ENCODE measurements at places on chromosomes 16 and 17.

DNA sequence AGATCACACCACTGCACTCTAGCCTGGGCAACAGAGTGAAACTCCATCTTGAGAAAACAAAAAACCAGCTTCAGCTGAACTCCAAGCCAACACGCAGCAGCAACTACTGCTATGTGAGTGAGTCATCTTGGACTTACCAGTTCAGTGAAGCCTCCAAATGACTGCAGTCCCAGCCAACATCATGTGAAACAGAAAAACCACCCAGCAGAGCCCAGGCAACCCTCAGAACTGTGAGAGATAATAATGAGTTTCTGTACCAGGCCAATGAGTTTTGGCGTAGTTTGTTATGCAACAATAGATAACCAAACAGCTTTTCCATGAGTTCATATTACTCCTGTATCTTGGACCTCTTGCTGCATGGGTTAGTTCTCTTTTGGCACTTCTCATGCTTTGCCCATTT is 23.3 kb downstream of the PHF12 start:
- DNase-seq: no peak

DNA sequence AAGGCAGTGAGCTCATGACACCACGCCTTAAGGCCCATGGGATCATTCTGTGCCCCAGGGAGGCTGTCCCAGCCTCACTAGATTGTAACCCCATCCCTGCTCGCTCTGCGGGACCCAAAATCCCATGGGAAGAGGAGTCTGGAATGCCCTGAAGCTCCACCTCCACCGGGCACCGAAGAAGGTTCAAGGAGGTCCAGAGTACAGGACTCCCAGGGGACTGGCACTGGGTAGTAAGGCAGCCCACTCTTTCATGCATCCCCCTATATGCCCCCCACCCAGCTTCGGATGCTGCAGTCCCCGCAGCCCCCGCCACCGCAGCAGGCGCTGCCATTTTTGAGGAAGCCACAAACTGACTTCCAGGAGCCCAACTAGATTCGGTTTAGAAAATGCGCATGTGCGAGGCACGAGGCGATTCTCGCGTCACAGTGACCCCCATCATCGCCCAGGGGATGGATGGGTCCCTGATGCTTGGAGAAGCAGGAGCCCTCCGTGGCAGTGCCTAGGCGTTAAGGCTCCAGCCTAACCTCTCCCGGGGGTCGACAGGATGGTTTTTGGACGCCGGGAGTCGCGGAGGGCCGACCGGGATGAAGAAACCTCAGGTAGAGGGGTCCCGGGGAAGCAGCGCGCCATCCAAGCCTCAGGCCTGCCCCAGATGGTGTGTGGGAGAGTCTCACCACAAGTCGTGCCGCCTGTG is 1681.0 kb downstream of the TP53TG3F start:
- DNase-seq: no peak

DNA sequence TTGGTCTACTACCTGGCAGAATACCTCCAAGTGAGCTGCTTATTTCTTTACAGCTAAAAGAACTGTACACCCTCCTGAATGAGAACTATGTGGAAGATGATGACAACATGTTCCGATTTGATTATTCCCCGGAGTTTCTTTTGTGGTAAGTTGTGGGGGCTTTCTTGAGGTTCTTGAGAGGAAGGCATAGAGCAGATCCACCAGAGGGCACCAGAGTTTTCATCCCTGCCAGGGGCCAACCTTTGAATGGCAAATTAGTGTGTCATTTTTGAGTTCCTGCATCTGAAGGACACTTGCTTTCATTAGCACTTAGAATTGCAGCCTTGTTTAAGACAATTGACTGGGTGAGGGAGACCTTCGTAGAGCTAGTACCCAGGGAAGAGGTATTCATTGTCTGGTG is 35.0 kb downstream of the NMT1 start:
- DNase-seq: peak; percentile 14

DNA sequence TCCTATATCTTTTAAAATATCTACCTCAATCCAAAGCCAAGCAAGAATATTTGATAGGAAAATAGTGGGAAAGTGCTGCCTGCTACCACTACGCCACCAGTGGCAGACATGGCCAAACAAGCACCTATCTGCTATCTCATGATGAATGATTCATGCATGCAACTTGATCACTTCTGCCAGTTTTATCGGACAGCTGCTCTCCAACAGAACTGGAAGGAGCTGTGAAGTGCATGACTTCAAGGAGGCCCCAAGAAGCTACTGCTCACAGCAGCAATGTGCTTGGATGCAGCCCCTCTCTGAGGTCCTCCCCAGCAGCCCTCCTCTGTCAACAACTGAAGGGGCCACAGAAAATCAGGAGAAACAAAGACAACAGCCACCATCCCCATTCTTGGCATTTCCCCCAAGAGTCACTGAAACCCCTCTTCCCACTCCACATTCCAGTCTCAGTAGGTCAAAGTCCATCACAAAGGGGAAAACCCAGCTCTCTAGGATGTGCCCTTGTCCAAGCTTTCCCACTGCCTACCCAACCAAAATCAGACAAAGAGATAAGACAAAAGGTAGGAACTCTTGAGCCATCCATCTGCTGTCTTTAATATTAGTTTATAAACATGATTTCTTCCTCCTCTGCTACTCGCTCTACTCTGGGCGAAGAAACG is 215.3 kb downstream of the C16orf78 start:
- DNase-seq: no peak

DNA sequence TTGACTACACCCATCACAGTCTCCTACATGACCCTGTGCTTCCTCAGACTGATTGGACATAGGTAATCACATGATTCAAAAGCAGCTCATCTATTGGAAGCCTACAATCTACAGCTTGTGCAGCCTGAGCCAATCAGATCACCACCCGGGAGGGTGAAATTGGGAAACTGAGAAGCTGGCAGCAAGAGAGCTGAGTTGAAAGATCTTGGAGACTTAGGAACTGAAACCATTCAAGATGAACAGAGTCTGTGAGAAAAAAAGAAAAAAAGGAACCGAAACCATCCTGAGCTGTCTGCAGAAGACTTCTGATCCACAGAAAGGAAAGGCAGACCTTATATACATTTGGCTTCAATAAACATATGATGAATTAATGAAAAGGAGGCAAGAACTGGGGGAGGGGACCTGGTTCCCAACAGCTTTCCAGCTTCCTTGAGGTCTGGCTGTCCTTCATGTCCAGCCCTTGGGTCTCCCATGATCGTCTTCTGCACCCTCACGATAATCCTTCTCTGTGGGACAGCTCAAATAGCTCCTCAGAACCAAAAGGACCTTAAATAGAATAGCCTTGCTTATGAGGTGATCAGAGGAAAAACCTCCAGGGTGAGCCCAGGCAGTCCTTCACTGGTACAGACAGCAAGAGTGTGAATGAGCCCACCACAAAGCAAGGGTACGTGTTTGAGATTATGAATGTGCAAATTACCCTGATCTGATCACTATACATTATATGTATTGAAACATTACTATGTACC is 32.6 kb downstream of the PLXDC1 start:
- DNase-seq: no peak

All from amniotic stem cell (primary cell).